Suppressor macrophage treated with lipopolysaccharide for 1 hour (primary cell): ENCODE measurements at places on chromosomes 11 and 22.

DNA sequence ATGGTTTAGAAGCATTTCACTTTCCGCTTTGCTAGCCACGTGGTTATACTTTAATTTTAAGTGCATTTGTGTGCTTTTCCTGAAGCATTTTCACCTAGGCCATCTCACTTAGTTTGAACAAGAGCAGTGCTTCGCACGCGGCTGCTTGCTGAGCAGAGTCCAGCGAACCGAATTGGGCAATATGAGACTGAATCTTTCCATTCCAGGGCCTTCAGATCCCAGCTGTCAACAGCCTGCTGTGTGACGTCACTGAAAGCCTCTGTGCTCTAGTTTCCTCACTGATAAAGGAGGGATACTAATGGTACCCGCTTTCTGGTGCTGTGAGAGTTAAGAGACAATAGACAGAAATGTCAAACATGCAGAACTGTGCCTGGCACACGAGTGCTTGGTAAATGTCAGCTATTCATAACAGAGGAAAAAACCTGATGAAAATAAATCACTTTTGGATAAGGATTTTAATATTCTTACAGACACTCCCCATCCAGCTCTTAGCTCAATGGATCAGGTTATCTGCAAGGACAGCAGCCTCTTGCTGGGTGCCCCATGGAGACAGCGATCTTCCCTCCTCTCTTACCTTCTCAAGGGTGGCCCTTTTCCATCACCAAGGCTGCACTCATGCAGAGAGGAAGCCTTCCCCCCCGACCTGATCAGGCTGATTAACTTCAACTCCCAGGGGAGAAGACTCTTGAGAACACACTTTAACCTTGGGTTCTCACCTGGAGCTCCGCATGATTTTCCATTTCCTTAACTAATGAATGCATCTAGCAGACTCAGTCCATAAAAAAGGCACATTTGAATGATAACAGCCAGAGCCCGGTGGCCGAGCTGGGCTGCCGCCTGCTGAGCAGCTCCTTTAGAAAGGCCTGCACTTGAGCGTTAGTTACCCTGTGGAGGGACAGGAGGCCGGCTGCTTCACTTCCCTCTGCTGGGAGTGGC is 3.5 kb upstream of the GLB1L3 start:
- DNase-seq, result no peak

- no peak for DNase-seq
Observed at GRCh38 chr11:95991545-95991944, 67.6 kb upstream of the MTMR2 start.

GRCh38 chr11:26285608-26286007 is 46.3 kb upstream of the ANO3 start:
- DNase-seq, result no peak

GRCh38 chr11:12786891-12787290 is 112.7 kb downstream of the TEAD1 start:
- no peak for DNase-seq

DNA sequence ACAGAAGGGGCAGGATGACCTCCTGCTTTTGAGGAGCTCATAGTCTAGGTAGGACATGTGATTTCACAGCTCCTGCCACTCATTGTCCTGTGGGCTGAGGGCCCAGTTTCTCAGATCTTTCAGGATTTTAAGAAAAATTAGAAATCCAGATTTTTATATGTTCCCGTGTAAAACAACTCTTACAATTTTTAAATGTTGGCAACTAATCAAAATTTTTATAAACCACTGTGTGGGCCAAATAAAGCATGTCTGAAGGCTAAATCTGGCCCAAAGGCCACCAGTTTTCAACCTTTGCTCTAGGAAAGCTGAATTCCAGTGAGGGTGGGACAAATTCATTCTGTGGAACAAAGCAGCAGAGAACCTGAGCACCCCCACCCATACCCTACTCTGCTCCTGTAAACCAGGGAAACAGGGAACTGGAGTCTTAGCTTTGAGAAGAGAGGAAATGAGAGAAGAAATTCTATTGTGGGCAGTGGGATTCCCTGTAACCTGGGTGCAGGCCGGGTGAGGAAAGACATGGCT is 20.6 kb downstream of the LRRC32 start:
- DNase-seq, result no peak

- DNase-seq, result no peak
Observed at GRCh38 chr22:39476664-39477063, 19.9 kb downstream of the MGAT3 start.

DNA sequence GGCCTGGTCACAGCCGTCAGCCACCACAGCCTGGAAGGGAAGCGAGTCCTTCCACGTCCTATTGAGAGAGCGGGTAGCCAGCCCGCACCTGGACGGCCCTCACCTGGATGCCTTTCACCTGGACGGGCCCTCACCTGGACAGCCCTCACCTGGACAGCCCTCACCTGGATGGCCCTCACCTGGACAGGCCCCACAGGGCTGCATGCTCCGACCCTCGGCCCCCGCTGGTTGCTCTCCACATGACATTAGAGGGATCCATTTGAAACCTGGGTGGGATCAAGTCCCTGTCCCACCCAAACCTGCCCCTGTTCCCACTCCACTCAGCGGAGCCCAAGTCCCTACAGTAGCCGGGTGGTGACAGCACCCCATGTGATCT is 3.7 kb downstream of the C1QTNF6 start:
- no peak for DNase-seq

- DNase-seq, result no peak
Observed at GRCh38 chr11:115391598-115391997, 112.6 kb downstream of the CADM1 start.

DNA sequence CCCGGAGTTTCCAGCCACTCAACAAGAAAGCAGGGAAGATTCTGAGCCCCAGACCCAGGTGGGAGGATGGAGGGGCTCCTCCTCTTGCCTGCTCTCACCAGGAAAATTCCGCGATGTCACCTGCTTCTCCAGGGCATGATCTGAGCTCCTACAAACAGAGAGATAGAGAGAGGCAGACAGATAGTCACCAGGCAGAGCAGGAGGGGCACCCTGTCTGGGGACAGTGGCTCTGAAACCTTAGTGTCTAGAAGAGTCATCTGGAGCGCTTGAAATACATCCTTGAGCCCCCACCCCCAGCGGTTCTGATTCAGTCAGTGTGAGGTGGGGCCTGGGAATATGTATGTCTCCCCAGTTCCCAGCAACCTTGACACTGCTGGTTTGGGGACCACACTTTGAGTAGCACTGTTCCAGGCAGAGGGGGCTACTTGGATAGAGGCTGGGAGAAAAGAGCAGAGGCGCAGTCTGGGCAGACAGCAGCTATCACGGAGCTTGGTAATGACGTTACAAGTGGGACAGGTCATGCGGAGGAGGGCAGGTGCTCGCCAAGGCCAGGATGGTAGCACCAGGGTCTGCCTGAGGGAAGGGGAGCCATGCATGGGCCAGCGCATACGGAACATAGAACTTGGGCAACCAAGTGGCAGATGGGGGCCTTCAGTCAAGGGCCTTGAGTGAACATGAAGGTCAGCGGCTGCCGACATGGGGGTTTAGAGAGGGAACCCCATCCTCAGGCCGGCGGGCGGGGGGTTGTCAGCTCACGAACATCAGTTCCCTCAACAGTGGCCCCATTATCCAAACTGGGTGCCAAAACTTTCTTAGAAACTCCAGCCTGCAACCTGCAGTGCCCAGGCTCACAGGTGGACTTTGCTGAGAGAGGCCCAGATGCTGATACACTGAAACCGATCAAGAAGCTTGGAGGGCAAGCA is 60.9 kb upstream of the MYEOV start:
- no peak for DNase-seq

GRCh38 chr11:132111838-132112237 is 741.4 kb downstream of the NTM start:
- DNase-seq, result no peak

GRCh38 chr11:313304-313786 is 495 bp upstream of the IFITM1 start:
- DNase-seq, result no peak

GRCh38 chr11:45473341-45473895 is 187.3 kb upstream of the SYT13 start:
- no peak for DNase-seq

- DNase-seq, result peak; percentile 77
Observed at GRCh38 chr11:117824571-117825537, at the start of gene FXYD2. Gene FXYD2 (minus strand): TSS chr11:117824744. CDS start chr11:117824678, 66 bp downstream.

GRCh38 chr11:45704635-45705034 is 39.2 kb upstream of the CHST1 start:
- no peak for DNase-seq

DNA sequence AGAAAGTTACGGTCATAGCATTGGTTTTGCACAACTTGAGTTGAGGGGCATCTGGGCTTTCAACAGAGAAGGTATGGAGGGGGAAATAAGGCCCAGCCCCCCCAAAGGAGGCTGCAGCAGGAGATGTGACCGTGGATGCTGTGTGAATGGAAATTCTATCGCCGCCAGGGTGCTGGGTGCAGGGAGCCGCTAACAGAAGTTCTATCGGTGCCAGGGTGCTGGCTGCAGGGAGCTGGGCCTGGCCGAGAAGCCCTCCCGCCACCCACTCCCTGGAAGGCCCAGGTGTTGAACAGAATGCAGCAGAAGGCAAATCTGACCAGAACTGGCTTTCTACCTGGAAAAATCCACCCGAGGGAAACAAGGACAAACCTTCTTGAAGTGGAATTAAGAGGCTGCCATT is 115.0 kb downstream of the SHANK2 start:
- DNase-seq, result no peak

- DNase-seq, result no peak
Observed at GRCh38 chr11:116603728-116604323, 169.0 kb downstream of the BUD13 start.

DNA sequence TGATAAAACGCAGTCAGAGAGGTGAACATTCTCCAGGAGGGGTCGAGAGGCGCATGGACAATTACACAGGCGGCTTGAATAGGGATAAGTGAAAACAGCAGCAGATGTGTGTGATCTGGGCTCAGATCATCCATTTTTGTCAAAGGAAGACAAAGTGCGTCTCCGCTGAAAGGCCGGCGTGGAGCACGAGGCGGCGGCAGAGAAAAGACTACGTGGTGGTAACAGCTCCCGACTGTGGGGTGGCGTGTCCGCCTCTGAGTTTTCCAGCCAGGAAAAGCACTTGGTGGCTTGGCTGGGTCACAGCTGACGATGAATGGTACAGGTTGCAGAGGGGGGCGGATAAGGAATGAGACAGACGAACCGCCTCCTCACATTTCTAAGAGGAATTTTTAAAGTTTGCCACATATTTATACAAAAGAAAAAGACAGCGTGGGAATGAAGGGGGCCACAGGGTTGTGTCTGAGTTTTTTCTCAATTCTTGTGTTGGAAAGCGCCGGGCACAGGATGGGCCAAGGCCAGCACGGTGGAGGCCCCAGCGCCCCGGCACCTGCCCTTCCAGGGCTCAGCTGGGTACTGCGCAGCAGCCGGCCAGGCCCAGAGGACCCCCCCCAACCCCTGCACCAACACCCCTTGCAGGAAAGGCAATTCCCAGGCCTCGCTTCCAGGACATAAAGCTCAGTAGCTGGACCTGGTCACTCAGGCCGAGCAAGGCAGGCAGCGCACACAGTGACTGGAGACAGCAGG is 80.4 kb downstream of the TRMU start:
- DNase-seq, result no peak

- DNase-seq, result peak; percentile 39
Observed at GRCh38 chr11:60477035-60477445, 15.5 kb upstream of the MS4A12 start.

DNA sequence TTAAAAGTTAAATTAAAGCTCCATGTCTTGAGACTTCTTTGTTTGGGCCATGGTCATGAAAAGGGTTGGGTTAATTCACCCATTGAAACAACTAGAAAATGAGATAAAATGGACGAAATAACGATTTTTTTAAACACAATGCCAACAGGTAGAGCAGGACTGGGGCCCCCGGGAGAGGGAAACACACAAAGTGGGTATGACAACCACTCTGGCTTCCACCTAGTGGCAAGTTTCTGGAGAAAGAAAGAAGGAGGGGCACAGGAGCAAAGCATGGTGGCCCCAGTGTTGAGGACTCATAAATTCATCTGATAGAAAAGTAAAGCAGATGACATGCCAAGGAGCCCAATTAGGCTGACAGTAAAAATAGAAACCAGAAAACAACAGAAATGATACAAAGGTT is 68.4 kb downstream of the MYEOV start:
- DNase-seq, result no peak
